ENCODE measurements at places on chromosomes 1 and 21.

- no peak for DNase-seq
These were observed 127.0 kb upstream of the TIAM1 start for GRCh38 chr21:31470896-31471694.

DNA sequence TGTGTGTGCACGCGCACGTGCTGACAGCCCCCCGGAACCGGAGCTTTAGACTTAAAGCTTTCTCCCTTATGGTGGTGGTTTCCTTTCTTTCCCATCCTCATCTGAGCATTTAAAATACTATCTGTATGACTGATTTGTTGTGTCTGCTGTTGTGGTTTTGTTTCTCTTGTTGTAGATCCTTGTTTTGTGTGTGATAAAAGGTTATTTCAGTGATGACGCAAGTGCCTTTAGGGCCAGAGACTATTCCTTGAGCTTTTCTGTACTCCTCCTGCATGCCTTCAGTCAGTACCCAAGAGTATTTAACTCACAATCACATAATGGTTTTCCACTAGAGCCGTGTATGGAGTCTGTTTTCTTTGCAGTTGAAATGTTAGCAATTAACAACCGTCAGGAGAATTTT, 45.4 kb downstream of the LCA5L start:
- DNase-seq = no peak

DNA sequence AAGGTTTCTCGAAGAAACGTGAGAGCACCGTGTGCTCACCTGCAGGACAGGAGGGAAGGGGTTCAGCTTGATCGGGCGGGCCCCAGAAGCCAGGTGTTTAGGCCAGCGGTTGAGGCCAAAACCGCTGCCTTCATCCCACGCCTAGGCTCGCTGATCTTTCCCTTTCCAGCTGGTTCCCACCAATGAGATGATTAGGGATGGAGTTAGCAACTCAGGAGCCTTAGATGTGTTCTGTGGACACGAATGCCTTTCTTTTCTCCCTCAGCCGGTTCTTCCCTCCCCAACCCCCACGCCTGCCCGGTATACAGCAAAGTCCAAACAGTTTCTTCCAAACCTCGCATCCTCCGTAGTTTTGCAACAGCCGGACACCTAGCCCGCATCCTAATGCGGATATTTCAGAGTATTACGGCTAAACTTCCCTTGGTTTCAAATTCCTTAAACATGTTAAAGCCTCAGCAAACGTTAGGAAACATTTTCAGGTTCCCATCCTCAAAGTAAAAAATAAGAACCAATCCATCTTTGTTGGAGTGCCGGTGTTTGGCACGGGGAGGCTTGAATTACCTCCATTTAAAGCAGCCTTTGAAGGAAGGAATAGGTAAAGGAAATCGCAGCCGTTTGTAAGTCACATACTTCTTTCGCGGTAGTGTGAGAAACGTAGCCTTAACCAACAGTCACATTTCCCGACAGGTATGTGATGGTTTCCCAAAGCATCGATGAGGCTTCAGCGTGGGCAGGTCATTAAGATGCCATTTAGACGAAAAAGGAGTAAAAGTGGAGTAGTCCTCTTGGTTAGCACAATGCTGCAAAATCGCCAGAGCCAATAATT, 1.1 kb downstream of the LRRC8C start:
- DNase-seq = peak; percentile 6

DNA sequence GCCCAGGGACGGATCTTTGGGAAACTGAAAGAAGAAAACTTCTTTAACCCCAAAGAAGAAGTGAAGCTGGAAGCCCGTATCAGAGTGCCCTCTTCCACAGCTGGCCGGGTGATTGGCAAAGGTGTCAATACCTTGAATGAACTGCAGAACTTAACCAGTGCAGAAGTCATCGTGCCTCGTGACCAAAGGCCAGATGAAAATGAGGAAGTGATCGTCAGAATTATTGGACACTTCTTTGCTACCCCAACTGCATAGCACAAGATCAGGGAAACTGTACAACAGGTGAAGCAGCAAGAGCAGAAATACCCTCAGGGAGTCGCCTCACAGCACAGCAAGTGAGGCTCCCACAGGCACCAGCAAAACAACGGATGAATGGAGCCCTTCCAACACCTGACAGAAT, 114.0 kb downstream of the NBPF12 start:
- no peak for DNase-seq

GRCh38 chr1:29121936-29122681, 1.6 kb downstream of the TMEM200B start:
- DNase-seq = no peak

DNA sequence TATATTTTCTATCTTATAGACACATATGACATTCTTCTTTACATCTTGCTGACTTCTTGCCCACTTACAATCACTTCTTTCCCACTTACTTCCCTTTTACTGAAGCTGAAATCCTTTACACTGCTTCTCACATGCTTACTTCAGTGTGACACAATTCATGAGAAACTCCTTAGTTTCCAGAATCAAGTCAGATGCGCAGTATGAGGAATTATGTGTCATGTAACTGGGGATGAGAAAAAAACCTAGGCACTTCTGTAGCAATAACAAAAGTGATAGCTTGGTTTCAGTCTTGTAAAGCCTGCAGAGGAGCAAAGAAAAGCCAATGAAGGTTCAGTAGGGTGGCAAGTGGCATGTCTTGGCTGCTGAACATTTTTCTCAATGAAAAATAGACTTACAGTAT, 566.2 kb upstream of the RGS18 start:
- no peak for DNase-seq

DNA sequence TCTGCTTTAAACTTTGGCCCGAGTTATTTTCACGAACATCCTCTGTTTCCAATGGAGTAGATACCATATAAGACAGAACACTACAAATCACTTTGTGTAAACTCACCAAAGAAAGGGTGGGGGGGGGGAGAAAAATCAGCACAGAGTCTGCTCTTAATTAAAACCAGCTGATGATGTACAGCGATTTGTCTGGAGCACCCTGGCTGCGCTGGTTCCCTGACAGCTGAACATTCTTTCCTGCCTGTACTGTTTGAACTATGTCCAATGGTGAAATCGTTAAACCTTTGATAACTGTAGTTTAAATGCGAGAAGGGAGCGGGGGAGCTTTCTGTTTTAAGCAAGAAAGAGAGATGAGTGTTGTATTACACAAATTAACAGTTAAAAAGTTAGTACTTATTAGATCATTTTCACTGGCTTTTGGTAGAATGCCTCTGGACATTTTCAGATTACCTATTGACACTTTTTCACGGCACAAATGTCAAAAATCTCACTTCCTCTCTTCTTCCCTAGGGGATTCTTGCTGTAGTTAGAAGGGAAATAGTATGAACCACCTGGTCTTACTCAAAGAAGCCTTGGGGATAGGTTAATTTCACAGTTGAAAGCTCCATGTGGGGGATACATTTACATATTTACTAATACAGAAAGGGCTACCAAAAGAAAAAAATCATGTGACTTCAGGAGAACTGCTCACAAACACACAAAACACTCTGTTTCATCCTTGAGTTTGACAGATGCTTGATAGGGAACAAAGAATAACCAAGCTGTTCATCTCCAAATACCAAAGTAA, 140.2 kb upstream of the RUNX1 start:
- no peak for DNase-seq

- no peak for DNase-seq
These were observed 26.4 kb upstream of the UTS2 start for GRCh38 chr1:7879228-7879627.

- no peak for DNase-seq
These were observed 9.8 kb downstream of the CD34 start for GRCh38 chr1:207901041-207901653.

DNA sequence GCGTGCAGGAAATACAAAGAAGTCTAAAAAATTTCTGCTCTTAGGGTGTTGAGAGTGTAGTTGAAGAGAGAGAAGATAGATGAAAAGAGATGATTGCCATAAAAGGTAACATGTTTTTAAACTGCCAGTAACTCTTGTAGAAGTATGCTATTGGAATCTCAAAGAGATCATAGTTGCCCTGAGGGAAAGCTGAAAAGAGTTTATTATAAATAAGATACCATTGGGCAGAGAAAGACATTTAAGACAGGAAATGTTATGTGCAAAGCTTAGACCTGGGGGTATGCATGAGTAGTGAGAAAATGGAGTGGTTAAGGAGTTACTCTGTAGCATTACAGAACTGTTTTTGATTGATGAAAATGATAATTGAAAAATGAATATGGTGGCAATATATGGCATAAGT, 17.6 kb downstream of the GABPA start:
- DNase-seq = no peak

- no peak for DNase-seq
These were observed 7.6 kb upstream of the AADACL4 start for GRCh38 chr1:12636098-12636950.

DNA sequence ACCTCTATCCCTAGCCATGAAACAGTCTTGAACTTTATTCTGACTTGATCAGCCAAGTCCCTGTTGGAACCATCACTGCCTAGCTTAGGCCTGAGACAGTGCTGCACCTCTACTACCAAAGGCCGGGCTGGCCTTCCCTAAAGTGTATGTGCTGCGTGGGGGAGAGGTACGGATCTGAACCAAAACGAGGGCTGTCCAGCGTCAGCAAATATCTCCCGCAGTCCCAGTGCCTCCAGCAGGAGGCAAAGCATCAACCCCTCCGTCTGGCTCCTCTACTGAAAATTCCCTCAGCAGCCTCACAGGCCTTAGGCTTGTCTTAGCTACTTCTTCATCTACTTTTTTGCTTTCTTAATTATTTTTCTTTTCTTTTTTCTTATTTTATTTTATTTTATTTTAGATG, 33.3 kb upstream of the KIF26B start:
- DNase-seq = no peak

DNA sequence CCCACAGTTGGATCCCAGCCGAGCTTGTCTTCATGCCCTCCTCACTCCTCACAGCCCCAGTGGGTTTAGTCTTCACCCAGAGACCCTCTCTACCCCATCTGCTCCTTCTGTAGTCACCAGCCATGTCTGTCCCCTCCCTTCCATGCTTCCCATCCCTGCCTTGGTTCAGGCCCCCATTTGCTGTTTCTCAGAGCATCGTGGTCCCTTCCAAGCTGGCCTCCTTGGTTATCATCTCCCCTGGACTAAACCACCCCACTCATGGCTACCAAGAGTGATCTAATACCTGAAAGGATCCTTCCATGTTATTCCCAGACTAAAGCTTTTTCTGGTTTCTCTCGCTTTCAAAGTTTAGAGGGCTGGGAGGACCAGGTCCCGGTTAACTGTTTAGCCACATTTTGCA, 8.3 kb downstream of the CNIH3 start:
- no peak for DNase-seq

- no peak for DNase-seq
These were observed 54.9 kb downstream of the OLIG1 start for GRCh38 chr21:33124889-33125288.

DNA sequence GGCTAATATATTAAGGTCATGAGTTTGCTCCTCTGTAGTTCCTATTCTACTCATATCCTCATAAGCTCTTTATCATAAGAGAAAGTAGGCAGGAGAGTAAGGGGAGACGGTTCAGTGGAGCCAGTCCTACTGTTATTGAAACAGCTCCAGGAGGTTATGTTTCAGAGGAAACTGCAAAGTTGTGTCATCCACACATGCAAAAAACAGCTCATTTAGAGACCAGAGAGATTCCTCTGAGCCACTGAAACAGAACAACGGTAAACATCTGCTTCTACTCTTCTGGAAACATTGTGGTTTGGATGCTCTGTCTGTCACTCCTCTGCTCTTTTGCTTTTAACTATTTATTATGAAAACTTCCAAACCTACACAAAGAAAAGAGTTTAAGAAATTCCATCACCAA, 66.3 kb upstream of the PPP2R5A start:
- no peak for DNase-seq
